ENCODE measurements at places on chromosomes 11 and 22.

DNA sequence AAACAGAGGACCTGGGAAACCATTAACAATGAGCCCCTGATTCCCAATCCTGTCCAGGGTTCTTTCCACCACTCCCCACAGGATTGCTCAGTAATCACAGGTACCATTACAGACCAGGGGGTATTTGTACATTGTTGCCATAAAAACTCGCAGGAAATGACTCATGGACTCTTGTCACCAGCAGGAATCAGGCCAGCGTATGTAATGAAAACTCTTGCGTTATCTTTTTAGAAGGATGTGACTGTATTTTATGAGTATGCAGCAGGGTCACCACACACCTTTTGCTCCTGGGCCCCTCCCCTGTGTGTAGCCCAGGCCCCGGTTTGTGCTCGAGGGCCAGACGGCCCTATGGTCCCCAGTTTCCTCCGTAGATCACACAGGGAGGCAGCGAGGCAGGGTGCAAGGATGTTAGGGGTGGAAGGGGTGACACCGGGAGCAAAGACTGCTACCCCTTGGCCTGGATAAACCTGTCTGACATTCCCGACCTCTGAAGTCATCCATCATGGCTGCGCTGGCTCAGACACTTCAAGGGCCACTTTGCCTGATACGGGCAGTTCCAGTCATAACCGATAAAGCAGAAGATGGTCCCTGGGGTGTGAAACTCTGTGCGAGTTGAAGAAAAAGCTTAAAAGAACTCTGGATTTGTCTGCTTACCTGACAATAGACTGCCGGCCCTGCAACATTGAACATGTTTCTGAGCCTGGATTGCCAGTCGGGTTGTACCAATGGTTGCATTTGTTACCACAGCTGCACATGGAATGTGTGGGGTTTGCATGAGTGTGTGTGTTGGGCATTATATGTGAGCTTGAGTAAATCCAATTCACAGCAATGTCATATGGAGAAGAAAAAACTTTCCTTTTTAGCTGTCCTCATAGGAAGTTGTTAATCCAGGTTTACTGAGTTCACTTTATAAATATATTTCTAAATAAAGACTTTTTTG is 56.9 kb downstream of the MICAL2 start:
- DNase-seq, result peak; percentile 49

- peak; percentile 91 for DNase-seq
Observed at GRCh38 chr11:66386171-66387069, 14.9 kb upstream of the SLC29A2 start.

DNA sequence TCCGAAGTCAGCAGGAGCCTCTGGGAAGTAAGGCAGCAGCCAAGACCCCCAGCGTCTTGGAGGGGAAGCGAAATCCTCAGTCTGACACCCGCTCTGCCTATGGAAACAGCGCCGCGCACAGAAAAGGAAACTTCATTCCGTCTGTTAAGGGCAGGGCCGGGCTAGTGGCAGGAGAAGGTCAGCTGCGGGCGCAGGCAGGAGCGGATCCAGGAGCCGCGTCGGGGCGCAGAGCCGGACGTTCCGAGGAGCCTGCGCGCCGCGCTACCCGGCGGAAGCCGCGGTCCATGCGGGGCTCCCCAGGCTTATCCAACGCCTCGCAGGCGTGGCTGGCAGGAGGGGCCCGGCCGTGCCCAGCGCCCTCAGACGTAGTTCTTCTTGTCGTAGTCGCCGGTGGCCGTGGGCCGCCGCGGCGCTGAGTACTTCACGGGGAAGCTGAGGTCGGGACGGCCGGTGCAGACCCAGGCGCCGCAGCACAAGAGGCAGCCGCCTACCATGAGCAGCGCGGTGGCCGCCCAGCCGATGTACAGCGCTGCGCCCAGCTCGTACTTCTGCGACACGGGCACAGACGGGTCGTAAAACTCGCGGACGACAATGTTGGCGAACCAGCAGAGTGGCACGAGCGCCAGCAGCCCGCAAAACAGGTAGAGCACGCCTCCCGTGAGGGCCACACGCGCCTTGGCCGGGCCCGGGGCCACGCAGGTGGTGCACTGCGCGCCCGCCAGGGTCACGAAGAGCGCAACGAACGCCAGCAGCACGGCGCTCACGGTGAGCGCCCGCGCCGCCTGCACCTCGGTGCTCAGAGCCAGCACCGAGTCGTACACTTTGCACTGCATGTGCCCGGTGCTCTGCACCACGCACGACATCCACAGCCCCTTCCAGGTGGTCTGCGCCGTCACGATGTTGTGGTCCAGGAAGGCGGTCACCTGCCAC is 705 bp downstream of the CLDN5 start:
- peak; percentile 59 for DNase-seq

DNA sequence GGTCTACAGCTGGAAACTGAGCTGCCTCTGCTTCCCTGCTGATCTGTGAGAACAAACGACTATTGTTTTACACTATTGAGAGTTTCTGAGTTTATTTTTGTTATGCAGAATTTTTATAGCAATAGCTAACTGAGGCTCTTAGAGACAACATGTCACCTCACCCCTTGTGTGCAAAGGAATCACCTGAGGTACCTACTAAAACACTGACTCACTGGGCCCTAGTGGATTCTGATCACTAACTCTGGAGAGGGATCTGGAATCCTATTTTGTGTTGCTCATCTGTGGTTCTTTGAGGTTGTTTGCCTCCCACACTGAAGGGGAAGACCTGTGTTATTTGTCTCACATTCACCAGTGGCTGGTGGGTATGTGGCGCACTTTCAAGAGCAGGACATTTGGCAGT is 13.4 kb upstream of the B3GAT1 start:
- DNase-seq, result no peak

GRCh38 chr11:3154001-3154599 is 11.0 kb downstream of the OSBPL5 start:
- DNase-seq, result no peak

DNA sequence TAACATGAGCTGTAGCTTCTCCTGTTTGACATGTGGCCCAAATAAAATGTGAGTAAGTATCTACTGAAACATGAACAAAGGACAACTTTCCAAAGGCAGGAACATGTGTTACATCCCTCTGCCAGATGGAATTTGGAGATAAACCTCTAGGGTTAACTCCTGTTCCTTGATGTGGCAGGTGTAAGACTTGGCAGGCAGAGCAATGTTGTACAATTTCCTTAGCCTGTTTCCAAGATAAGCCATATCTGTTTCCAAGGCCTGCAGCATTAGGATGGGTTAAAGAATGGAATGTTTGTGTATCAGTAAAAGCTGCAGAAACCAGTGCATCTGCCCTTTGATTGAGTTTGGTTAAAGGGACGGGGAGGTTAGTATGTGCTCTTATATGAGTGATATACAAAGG is 8.8 kb upstream of the DNAJB13 start:
- DNase-seq, result no peak
